ENCODE measurements at places on chromosomes 6 and 20.
A peak's percentile ranks its signal among the peaks of the same experiment; 100 is the strongest.

DNA sequence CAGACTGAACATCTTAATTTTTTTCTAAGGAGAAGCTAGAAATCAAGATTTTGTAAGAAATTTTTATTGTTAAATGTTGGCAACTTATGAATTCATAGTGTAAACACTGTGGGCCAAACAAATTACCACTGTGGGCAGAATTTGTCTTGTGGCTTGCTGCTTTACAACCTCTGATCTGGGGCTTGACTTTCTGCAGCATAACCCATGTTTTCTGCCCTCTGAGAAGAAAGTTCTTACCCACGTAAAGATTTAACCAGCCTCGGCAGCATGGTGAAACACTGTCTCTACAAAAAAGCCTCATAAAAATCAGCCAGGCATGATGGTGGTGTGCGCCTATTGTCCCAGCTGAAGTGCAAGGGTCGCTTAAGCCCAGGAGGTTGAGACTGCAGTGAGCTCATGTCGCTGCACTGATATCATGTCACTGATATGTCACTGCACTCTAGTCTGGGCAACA lies 12.9 kb downstream of the ITCH start:
- DNase-seq, result no peak

GRCh38 chr6:11575408-11576033 lies 38.0 kb downstream of the TMEM170B start:
- peak; percentile 74 for DNase-seq

DNA sequence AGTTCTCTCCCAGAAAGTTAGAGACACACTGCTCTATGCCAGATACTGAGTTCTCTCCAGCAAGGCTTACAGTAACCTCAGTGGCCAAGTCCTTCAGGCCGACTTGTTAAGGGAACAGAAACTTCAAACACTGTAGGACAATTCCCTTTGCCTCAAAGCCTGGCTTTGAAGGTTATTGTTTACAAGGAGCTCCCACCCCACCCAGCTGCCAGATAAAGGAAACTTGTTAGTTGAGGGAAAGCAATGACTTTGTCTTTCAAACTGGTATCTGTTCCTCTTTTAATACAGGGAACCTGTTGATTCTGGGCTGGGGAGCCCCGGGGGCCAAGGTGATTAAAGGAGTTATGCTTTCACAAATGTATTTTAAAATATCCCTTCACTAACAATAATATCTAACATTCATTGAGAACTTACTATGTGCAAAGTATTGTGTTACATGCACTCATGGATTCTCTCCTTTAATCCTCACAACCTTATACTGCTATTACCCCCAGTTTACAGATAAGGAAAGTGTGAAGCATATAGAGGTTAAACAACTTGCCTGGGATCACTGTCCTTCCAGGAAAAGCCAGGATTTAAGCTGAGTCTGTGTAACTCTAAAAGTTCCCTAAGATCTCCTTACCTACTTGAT lies 27.6 kb upstream of the CDKN1A start:
- no peak for DNase-seq

- no peak for DNase-seq
Measured at GRCh38 chr20:919491-919916, 3.4 kb upstream of the ANGPT4 start.

- peak; percentile 17 for DNase-seq
Measured at GRCh38 chr20:36493801-36494114, 47.6 kb upstream of the MYL9 start.

DNA sequence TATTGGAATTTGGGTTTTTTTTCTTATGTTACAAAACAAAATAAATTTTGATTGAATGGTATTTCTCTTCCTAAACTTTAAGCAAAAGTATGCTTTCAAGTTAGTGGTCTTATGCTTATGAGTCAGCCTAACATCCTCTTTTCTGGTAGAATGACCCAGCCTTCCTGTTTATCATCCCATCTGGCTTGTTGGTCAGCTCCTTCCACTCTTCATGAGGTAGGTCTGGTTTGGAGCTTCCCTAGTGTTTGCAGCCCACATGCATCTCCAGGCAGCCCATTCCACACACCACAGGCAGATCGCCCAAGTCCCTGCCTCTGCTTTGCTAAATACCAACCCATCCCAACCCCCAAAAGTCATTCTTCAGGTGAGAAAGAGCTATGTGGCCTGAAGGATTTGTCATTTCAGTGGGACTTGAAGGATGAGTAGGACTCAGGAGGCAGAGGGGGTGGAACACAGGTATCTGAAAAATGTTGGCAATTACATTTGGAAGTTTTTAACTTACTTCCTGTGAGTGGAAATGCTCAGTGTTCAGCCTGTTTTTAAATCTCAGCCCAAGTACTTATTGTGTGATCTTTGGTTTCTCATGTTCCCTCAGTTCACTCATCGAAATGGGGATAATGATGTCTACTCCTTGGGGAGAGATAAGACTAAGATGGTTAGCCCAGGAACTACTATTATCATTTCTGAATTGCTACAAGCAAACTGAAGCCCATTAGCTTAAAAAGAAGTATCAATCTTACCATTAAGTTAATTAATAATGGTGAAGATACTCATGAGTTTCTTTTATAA lies 294.0 kb downstream of the ADGB start:
- no peak for DNase-seq

DNA sequence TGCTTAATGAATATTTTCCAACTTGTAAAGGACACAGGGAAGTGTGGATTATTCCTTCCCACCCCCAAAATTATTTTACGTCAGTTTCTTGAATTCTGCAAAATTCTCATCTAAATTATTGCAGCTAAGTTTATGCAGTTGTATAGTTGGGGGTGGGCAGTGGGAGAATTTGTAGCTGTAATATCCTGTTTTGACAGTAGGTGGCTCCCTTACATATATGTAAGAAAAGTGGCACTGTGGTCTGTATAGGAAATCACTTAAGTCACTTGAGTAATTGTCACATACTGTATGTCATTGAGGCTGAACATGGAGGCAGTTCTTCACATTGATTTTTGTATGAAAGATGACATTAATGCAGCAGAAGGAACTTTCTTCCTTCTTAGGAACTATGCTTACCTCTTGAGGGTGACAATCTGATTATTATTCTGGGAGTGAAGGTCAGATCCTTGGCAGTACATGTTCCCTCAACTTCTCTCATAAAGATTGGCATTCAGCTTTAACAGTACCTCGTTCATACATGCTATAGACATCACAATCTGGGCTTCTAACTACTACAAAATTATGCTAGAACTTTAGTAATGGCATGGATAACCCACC lies 14.6 kb upstream of the CFAP206 start:
- peak; percentile 69 for DNase-seq

DNA sequence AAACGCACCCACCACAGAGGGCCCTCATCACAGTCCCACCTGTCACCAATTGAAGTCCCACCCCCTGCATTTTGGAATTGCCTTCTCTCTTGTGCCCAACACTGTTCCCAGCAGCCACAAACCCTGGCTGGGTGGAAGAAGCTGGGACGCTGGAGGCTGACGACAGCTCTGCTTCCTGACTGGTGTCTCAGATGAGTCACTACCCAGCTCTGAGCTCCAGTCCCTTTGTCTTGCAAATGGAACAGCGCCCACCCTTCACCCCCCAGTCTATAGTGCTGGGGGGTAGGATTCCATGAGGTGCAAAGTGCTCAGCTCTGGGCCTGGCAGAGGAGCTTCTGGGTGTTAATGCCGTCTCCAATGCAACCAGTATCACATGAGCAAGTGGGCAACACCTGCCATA lies 85.3 kb downstream of the DLGAP4 start:
- no peak for DNase-seq

GRCh38 chr6:21327326-21328112 lies 266.0 kb upstream of the SOX4 start:
- DNase-seq, result no peak

DNA sequence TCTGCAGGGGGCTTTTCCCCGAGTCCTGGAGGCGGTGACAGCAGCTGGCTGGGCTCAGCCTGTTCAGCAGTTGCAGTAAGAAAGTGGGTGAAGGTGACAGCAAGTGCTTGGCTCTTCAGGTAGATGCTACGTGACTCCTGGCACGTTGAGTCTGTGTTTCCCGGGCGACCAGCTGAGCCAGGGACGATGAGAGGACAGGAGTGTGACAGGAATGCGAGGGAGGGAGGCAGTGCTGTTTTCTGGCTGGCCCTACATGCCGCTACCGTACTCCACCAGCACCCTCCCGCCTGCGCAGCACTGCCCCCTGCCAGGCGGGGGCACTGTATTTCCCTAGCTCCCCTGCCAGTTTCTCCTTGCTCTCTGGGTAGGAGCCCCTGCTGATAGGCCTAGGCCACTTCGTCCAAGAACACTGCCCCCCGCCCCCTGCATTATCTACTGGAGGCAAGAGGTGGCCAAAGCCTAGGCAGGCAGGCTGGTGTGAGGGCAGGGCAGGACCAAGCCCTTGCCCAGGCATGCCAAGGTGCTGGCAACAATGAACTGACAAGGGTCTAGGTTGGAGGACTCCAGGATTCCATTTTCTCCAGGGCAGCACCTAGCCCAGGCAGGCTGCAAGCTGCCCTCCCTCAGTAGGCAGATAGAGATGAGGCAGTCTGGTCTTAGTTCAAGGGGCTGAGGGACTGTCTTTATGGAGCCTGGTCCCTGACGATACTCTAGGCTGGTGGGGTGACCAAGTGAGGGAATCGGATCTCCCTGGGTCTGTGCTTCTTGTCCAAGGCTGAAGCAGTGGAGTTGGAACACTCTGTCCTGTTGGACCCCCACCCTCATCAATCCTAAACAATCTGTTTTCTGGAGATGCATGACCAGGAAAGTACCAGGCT lies 19.2 kb downstream of the MRPS18A start:
- peak; percentile 40 for DNase-seq

DNA sequence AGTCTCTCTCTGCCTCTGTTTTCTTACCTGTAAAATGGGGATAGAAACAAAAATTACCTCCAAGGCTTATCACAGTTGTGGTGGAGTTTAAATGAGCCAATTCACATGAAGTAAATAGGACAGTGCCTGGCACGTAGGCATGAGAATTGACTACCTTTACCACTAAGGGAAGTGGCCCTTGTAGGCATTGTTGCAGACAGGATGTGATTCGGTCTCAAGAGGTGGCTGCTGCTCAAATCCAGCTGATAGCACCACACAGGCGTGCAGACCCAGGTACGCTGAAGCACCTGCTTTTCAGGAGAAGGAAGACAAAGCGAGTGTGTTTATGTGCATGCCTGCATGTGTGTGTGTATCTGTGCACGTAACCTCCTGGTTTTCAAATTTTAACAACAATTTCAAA lies 108.6 kb downstream of the EYA2 start:
- DNase-seq, result no peak

- no peak for DNase-seq
Measured at GRCh38 chr6:169111203-169111602, 142.4 kb downstream of the THBS2 start.

GRCh38 chr6:150697515-150697914 lies 97.8 kb downstream of the PLEKHG1 start:
- DNase-seq, result no peak

DNA sequence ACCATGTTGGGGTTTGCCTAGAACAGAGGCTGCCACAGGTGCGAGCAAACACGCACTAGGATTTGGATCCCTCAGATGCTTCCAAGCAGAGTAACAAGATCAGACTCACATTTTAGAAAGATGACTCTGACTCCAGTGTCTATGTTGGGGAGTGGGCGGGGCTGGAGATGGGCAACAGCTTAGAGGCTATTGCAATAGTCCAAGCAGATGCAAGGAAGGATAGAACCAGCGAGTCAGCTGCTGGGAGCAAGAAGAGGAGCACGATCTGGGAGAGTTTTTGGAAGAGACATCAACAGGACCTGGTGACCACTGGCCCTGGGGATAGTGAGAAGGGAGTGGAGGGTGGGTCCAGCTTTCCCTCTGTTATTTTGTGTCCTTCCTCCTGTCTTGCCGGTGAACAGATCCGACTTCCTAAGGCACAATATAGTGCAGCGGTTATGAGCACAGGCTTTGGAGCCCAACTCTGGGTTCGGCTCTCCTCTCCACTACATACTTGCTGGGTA lies 52.7 kb downstream of the FGD2 start:
- DNase-seq, result no peak

- no peak for DNase-seq
Measured at GRCh38 chr6:37069639-37070038, 64.2 kb downstream of the FGD2 start.

DNA sequence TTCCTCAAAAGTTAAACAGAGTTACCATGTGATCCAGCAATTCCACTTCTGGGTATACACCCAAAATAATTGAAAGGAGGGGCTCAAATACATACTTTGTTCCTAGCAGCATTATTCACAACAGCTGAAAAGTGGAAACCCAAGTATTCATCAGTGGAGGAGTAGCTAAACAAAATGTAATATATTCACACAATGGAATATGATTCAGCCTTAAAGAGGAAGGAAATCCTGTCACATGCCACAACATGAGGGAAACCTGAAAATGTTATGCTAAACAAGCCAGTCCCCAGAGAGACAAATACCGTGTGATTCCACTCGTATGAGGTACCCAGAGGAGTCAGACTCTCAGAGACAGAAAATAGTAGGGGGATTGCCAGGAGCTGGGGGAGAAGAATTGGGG lies 44.5 kb downstream of the PXDC1 start:
- DNase-seq, result no peak

DNA sequence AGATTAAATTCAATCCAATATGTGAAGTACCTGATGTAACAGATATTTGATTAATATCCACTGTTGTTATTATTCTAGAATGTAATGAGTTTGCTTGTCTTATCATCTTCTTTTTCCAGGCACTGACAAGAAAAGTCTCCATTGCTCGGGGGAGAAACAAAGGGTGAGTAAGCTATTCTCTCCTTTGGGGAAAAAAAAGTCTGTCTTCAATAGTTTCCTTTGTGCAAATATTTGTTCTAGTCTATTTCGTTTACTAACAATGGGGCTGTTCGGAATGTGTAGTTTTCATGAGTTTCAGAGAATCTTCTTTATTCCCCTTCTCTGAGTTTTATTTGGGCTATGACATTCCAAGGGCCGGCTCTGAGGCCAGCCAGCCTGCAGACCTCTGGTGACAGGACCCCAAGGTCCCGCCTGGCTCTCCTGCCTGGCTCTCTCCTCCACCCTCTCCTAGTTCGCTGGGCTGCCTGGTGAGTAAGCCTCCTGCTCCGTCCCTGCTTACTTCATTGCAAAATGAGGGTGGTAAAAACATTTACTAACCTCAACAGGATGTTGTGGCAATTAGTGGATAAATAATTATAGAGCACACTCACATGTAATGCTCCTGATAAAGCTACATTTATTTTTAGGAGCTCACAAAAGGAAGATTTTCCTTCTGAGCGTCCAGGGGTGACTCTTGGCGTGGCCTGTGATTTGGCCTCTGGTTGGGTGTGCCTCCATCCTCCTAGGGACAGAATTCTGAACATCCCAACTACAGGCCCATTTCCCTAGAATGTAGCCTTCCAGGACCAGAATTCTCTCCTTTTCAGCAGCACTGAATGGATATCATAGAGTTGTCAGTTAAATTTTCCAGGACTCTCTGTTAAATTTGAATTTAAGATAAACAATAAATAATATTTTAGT lies 43.1 kb upstream of the SNX9 start:
- DNase-seq, result no peak

DNA sequence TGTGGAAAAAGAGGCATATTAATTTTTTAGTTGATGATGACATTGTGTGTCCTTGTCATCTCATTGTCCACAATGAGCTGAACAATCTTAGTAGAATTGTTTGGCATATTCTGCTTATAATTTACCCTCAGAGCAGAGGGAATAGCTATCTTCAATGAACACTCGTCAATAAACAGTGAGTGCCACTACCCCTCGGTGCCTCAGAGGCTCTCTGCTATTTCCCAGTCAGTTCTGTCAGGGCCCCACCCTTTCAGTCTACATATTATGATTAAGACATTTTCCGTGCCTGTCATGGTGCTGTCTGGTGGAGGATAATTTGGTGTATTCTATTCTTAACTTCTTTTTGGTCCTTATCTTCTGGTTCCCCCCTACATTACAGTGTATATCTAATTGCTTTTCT lies 31.2 kb downstream of the NUS1 start:
- DNase-seq, result no peak

- DNase-seq, result no peak
Measured at GRCh38 chr6:20467437-20467836, 65.8 kb downstream of the E2F3 start.

GRCh38 chr6:25330796-25331685 lies 51.9 kb downstream of the CARMIL1 start:
- DNase-seq, result no peak
